Hepatocyte (in vitro differentiated cells): ENCODE measurements at places on chromosomes 2 and 18. TPM values are rescaled to one million over a fixed set of nuclear protein-coding genes. Genes with fewer than 3 reads are reported as not detected.
A peak's percentile ranks its signal among the peaks of the same experiment; 100 is the strongest.

Gene PLGLB1
- 4.4 and 6.6 TPM in 2 replicates for total RNA-seq

Gene DOK6
- total RNA-seq, result 2.0 and 2.6 TPM in 2 replicates

Gene RAB1A
- 178 and 200 TPM in 2 replicates for total RNA-seq

Gene TTN
- 6.4 and 10.1 TPM in 2 replicates for total RNA-seq

Gene SERPINB11
- total RNA-seq, result not detected in 2 replicates

Gene KRTCAP3
- 11.4 and 19.3 TPM in 2 replicates for total RNA-seq

- H3K36me3 ChIP-seq, result no peaks in the 10 kb centered on the region
- no peaks in the 10 kb centered on the region for H3K4me1 ChIP-seq
- no peak overlapping the region for H3K27ac ChIP-seq
- no peaks in the 10 kb centered on the region for H3K27me3 ChIP-seq
- no peak for DNase-seq
Observed at GRCh38 chr2:7454592-7454991, 537.4 kb downstream of the RNF144A start.

- H3K4me3 ChIP-seq, result no peak overlapping the region
- peaks cover 8% of the 10 kb centered on the region for H3K4me1 ChIP-seq
- no peak for DNase-seq
- no peak overlapping the region for H3K27ac ChIP-seq
Observed at GRCh38 chr2:71829008-71829407, 318.7 kb downstream of the CYP26B1 start.

DNA sequence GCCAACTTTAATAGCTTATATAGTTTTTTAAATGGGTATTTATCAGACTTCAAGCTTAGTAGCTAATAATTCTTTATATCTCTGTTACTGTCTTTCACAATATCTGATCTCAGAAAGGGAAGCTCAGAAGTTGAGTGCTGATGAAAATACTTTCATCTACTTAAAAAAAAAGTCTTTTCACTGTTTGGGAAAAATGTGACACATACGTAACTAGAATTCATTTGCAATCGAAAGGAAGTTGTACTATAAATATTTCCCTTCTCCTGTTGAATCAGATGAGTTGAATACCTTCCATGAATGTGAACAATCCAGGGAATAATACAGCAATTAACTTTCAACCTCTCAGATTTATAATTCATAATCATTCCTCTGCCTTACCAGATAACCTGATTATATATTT is 811 bp upstream of the SCG2 start:
- H3K4me3 ChIP-seq, result no peak overlapping the region
- no peak for DNase-seq
- H3K36me3 ChIP-seq, result no peaks in the 10 kb centered on the region
- no peaks in the 10 kb centered on the region for H3K27me3 ChIP-seq

DNA sequence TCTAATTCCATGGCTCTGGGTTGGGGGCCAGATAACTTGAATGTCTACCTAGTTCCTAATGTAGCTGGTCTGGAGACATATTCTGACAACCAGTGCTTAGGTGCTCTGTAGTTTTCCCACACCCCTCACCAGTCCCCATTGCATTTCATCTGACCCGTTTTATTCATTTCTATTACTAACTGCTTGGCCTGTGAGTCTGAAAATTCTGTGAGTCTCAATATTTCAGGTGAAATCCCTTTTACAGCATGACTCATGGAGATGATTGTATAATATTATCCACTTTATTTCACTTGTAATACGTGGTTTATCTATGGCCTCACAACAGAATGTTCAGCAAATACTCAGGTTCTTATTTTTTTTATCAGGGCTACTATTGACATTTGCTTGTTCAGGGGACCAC is 103.7 kb upstream of the UGP2 start:
- DNase-seq, result no peak
- peaks cover 28% of the 10 kb centered on the region for H3K4me1 ChIP-seq
- no peak overlapping the region for H3K4me3 ChIP-seq
- H3K27me3 ChIP-seq, result no peaks in the 10 kb centered on the region
- no peaks in the 10 kb centered on the region for H3K36me3 ChIP-seq
- H3K27ac ChIP-seq, result peak overlapping the region; percentile 46

DNA sequence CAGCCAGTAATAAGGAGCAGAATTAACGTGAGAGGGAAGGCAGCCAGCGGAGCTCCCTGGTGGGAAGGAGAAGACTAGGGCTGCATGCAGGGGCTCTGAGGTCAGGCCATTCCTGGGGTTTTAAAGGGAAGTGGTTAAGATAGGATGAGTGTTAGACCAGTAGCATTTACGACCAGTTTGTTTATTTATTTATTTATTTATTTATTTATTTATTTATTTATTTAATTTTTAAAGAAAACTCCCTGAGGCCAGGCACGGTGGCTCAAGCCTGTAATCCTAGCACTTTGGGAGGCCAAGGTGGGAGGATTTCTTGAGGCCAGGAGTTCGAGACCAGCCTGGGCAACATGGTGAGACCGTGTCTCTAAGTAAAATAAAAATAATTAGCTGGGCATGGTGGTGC is 152.8 kb downstream of the FHOD3 start:
- no peaks in the 10 kb centered on the region for H3K4me1 ChIP-seq
- H3K27ac ChIP-seq, result no peak overlapping the region
- no peak for DNase-seq
- H3K4me3 ChIP-seq, result no peak overlapping the region
- H3K27me3 ChIP-seq, result no peaks in the 10 kb centered on the region

GRCh38 chr2:14866736-14867352 is 234.3 kb downstream of the LRATD1 start:
- H3K27me3 ChIP-seq, result no peaks in the 10 kb centered on the region
- DNase-seq, result no peak
- H3K36me3 ChIP-seq, result no peaks in the 10 kb centered on the region
- no peak overlapping the region for H3K4me3 ChIP-seq
